Foreskin melanocyte (primary cell): ENCODE measurements at places on chromosomes 2 and 18.

DNA sequence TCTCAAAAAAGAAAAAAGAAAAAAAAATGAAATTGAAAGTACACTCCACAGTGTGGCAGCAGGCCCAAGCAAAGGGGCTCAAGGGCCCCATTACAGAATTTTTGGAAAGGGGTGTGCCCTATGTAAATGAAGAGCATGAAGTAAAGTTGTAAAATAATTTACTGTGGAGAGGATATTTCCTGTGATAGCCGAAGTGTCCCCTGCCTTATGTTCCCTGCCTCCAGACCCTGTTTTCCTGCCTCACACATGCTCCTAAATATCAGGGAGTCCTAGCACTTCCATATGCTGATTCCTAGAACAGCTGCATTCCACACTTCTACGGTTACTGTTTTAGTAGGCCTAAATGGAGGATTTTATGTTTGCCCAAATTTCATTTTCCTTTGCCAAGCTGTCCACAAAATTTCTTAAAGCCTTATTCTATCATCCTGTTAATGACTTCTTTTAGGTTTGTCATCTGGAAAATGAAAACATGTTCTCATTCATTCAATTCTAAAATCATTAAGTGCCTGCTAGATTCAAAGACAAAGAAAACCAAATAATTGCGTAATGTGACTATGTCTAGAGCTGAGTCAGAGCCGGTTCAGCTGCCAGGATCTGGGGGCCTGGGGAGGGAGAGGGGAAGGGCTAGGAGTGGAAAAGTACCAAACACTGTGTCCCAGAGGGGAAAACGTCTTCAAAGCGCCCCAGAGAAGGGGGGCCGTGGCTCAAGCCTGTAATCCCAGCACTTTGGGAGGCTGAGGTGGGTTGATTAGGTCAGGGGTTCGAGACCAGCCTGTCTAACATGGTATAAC is 25.9 kb upstream of the IMPA2 start:
- peak; percentile 80 for DNase-seq

DNA sequence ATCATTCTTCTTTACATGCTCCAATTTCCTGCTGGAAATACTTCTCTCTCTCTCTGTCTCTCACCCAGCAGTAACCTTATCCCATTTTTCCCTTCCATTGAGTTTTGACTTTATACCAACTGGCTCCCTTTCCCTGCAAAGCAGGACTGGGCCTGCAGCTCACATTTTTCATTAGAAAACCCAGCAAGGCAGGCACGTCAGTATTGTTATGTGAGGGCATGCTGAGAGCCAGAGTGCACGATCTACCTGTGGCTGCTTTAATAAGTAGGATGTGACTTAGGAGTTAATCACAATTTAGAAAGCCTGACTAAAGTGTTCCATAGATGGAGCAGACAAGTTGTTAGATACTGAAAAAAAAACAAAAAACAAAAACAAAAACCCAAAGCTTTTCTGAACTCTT is 5.2 kb upstream of the NDUFV2 start:
- no peak for DNase-seq

DNA sequence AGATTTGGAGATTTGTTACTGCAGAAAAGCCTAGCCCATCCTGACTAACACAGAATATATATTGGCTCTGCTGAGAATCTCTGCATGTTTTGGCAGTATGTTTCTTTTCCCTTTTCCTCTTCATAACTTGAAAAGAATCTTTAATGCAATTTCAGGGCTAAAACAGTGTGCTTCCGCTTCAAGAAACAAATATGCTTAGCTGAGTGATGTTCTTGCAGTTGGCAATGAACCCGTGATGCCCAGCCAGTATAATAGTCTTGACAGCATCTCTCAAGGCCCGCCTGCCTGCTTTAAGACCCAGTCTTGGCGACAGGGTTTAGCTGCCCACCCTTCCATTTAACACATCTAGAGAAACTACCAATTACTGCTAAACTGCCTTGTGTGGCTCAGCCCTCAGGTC is 184.5 kb downstream of the INO80D start:
- DNase-seq, result no peak

GRCh38 chr2:45968946-45969584 is 317.6 kb downstream of the PRKCE start:
- no peak for DNase-seq

- DNase-seq, result peak; percentile 92
Measured at GRCh38 chr2:20487392-20488174, 40.7 kb downstream of the RHOB start.

- no peak for DNase-seq
Measured at GRCh38 chr2:69191634-69192033, 178.7 kb downstream of the ANTXR1 start.

DNA sequence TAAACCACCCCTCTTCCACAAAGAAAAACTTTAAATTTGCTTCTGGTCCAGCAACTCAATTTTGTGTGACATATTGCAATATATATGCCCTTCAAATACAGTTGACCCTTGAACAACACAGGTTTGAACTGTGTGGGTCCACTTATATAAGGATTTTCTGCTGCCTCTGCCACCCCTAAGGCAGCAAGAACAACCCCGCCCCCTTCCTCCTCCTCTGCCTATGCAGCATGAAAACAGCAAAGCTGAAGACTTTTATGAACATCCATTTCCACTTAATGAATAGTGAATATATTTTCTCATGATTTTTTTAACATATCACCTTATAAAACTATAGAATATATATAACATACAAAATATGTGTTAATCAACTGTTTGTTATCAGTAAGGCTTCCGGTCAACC is 58.3 kb downstream of the EML4 start:
- no peak for DNase-seq

DNA sequence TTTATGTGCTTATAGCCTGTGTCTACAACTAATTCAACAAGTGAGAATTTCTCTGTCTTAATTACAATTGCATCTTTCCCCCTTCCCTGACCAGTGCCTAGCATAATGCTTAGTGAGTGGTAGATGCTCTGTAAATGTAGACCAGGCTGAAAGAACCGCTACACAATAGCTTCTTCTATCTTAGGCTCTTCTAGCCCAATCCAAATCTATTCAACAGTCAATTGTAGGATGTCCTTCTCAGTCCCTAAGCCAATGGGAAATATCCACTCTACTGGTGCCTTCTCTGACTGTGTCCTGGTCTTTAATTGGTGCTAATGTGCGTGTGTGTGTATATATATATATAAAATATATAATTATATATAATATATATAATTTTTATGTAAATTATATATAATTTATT is 34.1 kb upstream of the GCC2 start:
- no peak for DNase-seq

DNA sequence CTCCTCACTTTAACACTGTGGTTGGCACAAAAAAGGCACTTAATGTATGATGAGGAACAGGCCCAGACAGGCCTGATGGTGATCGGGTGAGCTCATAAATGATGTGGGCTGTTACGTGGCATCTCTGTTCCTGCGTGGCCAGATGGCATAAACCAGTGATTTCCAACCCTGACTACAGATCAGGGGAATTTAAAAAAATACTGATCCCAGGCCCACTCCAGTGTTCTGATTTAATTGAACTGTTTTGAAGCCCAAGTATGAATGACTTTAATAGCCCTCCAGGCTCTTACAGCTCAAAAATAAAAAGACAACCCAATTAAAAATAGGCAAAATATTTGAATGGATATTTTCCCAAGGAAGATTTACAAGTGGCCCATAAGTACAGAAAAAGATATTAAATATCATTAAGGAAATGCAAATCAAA is 48.2 kb downstream of the LIPG start:
- no peak for DNase-seq

- no peak for DNase-seq
Measured at GRCh38 chr18:32891797-32892196, 119.0 kb upstream of the KLHL14 start.

GRCh38 chr2:20966061-20966595 is 77.7 kb downstream of the APOB start:
- DNase-seq, result no peak

- DNase-seq, result no peak
Measured at GRCh38 chr2:99701503-99701902, 211.7 kb upstream of the REV1 start.

- DNase-seq, result peak; percentile 35
Measured at GRCh38 chr2:230160112-230160660, 59.6 kb downstream of the SP110 start.

DNA sequence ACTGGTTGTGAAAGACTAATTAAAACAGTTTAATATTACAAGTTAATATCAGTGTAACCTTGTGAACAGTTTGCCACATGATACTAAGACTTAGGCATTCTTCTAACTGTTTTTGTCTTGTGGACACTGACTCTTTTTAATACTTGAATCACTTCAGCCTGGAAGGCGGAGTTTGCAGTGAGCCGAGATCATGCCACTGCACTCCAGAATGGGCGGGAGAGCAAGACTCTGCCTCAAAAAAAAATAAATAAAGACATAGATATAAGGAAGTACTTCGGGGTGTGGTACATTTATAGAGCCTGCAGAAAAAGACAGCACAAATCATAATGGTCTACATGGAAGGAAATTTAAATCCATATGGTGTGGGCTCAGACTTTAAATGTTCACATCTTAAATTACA is 300.4 kb upstream of the NETO1 start:
- DNase-seq, result no peak

GRCh38 chr2:118974103-118974993 is 32.4 kb downstream of the MARCO start:
- no peak for DNase-seq

- no peak for DNase-seq
Measured at GRCh38 chr18:79518028-79518682, 122.4 kb downstream of the NFATC1 start.

DNA sequence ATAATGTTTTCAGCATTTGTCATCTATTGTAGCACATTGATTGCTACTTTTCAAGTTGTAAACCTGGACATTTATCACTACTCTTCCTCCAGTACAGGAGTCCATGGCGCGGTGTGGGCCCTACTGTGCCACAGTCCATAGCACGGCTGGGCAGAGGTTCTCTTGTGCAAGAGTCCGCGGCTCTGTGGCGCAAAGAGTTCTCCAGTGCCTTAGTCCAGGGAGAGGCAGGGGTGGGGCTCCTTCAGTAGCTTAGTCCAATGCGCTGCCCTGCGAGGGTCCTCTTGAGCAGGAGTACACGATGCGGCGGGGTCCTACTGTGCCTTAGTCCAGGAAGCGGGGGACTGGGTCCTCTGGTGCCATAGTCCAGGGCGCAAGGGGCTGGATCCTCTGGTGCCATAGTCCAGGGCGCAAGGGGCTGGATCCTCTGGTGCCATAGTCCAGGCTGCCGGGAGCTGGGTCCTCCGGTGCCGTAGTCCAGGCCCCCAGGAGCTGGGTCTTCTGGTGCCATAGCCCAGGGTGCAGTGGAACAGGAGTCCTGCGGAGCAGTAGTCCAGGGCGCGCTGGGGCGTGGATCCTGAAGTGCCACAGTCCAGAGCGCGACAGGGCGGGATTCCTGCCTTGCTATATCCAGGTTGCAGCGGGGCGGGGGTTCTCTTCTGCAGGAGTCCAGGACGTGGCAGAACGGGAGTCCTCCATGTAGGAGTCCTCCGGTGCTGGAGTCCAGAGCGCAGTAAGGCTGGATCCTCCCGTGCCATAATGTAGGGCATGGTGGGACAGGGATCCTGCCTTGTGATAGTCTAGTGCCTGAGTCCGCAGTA is 129.3 kb downstream of the CCDC74A start:
- DNase-seq, result no peak

- no peak for DNase-seq
Measured at GRCh38 chr2:43469094-43469493, 126.7 kb downstream of the THADA start.

DNA sequence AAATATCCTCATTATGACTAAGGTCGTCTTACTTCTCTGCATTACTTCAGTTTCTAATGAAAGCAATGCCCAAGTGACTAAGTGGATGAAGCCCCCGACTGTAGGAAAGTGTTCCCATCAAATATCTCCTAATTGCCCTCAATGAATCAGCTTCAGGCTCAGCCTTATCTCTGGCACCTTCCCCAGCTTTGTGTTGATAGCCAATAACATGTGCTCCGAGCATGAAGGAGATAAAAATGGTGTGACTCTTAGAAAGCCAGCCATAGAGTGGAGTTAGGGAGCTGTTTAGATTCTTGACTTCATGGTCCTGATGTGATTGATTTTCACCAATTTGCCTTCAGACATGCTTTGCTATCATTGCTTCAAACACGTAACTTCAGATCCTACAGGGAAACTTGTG is 339.2 kb upstream of the NRP2 start:
- DNase-seq, result no peak

GRCh38 chr2:54939446-54940118 is 110.7 kb downstream of the RTN4 start:
- no peak for DNase-seq

DNA sequence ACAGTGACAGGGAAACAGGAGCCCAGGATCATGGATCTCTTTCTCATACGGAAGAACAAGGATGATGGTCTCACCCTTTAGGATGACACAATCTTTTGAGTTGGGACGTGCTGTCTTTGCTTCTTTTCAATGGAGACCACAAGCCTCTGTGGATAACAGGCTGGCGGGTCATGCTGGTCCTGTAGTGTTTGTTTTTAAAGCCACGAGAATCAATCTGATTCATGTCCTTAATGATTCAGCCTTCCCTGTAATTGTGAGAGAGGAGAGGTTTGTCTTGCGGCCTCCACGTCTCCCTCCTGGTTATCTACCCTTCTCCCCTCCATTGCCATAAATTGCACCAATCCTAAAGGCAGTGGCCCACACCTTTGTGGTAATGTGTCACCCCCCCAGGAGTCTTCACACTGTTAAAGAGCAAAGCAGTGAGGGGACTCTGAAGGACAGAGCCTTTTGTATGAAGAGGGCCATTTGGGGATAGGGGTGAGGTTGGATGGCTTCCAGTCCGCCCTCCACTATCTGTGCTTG is 87.7 kb upstream of the TGFA start:
- DNase-seq, result no peak

DNA sequence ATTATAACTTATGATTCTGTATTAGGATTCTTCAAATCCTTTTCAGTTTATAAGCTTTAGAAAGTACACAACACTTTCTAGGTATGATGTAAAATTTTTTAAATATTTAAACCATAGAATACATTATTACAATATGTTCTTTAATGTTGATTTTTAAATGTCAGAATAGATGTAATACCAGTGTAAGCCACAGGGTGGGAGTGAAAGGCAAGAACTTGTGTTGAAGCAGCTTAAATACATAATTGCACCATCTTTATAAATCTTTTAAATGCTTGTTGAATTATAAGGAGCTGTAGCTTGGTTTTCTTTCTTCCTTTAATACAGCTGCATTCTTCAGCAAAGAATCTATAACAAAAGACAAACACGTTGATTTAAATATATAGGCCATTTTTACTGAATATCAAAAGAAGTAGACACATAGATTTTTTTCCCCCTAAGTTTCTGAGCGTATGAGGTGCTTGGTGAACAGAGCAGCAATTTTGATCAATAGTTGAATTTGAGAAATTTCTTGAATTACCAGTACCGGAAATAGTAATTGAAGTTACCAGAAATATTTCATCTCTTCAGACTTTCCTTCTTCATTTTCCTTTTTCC is 63.0 kb downstream of the TANK start:
- DNase-seq, result peak; percentile 32
